Hematopoietic multipotent progenitor cell treated with erythropoietin and hydrocortisone succinate and interleukin-3 and kit ligand, for 8 days (in vitro differentiated cells): ENCODE measurements at places on chromosomes 6 and 20.
A peak's percentile ranks its signal among the peaks of the same experiment; 100 is the strongest.

- DNase-seq = no peak
These were observed 105.6 kb downstream of the FARS2 start for GRCh38 chr6:5366941-5367340.

GRCh38 chr20:47576516-47577033 is 74.9 kb downstream of the NCOA3 start:
- peak; percentile 45 for DNase-seq

GRCh38 chr6:125325586-125325985 is 23.8 kb upstream of the HDDC2 start:
- DNase-seq = no peak

- no peak for DNase-seq
These were observed 126.1 kb downstream of the PXDC1 start for GRCh38 chr6:3625149-3625979.

- DNase-seq = peak; percentile 96
These were observed 42.3 kb downstream of the HIVEP2 start for GRCh38 chr6:142902636-142903053.

DNA sequence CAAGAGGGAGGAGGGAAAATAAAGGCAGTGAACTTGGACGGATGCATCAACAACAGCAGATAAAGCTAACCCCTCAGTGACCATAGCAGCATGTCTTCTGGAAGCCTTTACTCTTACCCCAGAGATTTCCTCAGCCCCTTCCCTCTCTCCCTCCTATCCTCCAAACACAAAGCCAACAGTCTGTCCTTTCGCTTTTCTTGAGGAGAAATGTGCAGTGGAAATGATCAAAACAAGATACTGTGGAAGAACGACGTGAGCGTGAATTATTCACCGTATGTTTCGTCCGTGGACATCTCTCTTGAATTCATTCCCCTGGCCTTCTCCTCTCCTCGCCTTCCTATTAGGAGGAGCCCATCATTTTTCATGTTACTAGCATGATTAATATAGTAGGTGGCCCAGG is 8.5 kb downstream of the NRN1 start:
- DNase-seq = no peak

- DNase-seq = no peak
These were observed 92.7 kb downstream of the L3MBTL3 start for GRCh38 chr6:130111031-130111430.

- no peak for DNase-seq
These were observed 464.8 kb upstream of the CDH4 start for GRCh38 chr20:60787276-60787675.

GRCh38 chr6:19356692-19357091 is 480.5 kb upstream of the ID4 start:
- DNase-seq = no peak

DNA sequence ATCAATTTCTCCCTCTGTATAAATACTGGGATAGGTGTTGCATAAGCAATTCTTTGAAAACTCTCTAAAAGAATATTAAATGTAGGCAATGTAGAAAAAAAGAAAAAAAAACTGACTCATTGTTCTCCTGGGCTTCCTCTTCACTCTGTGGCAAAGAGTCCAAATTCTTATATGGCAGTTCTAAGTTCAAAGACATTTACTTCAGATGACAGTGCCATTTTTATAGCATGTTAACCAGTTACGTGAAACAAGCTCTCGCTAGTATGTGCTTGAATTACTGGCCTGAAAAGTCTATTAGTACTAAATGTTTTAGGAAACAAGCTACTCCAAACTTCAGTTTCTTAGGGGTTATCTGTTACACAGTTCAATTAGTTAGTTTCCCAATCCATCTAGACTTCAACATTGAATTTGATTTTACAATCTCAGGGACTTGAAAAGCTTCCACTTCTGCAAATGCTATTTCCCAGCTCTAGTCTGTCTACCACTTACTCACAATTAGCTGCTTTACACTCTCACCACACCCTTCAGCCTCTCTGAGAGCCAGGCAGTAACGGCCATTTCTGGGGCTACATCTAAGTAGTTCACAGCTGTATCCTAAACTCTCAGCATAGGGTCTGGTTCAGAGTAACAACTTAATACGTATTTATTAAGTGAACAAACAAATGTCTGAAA is 100.4 kb downstream of the OGFRL1 start:
- no peak for DNase-seq

DNA sequence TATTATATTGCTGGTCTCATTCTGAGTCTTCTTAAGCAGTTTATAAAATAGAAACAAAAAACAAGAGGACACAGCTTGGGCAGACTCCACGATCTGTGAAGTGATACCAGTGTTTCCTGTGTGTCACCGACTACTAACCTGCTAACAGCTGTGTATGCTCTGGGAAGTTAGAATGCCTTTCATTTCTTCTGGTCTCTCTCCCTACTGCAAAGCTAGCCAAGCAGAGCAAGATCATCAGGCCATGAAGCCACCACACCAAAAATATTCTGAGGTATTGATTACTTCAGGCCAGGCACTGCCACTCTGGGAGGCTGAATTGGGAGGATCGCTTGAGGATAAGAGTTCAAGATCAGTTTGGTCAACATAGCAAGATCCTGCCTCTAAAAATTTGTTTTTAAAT is 46.9 kb upstream of the SMIM29 start:
- DNase-seq = no peak

GRCh38 chr6:30820193-30820592 is 64.1 kb upstream of the DDR1 start:
- DNase-seq = no peak

DNA sequence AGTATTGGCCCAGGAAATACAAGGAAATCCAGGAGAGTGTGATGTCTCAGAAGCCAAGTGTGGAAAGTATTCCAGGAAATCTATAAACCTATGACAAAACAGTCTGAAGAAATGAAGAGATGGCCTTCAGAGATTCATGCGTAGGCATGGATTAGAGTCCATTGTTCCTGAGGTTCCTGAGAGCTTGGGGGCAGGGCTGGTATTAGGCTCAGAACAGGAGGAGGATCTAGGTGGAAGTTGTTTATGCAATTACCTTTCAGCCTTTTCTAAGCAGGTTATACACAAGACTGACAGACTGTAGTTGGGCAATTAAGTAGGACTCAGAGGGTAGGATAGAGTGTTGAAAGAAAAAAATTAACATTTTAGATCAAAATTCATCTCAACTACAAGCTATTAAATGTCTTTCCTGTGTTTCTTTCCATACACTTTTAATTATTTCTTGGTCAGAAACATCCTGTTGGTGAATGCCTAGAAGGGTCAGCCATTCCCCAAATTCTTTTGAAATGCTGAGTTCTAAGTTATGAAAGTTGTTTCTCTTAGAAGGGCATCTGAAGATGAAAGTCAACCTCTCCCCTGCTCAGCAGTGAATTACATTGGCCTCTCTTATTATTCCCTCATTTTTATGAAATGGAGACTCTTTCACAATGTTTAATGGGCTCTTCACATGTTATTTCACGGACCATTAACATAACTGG is 201.2 kb upstream of the MYLIP start:
- no peak for DNase-seq

GRCh38 chr6:7647504-7647903 is 57.5 kb downstream of the SNRNP48 start:
- DNase-seq = peak; percentile 38

DNA sequence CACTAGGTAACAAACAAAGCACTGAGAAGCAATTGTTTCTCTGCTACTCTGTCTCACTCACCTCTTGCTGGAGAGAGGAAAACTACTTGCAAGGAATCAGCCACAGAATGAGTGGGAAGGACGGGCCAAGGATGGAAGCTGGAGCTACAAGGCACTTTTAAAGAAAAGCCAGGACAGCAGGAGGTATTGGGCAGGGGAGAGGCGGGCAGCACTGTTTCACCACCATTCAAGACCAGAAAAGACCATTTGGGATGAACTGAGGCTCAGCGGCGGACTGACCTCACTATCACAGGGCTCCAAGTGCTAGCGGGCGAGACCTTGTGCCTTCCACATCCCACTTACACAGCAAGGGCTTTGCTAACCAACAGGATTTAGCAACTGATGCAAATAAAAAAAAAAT is 137.4 kb downstream of the IPCEF1 start:
- no peak for DNase-seq

DNA sequence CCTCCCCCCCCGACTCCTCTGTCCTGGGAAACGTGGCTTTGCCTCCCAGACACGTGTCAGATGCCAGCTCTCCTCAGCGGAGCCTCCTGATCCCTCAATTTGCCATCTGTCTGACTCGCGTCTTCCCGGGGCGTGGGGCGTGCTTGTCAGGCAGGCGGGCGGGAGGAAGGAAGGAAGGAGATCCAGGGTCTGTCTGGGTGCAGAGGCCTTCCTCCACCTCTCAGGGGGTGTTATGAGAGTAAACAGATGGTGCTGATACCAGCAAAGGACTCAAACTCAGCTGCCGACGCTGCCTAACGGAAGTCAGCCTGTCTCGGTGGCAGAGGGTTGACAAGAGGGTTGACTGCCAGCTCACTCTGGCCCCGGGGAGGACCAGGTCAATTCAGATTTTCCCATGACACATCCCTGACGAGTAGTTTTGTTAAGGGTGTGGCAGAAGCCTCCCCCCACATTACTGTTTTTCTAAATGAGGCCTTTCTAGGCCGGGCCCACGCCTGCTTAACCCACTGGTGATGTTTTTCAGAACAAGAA is 17.0 kb downstream of the UQCC2 start:
- peak; percentile 24 for DNase-seq

DNA sequence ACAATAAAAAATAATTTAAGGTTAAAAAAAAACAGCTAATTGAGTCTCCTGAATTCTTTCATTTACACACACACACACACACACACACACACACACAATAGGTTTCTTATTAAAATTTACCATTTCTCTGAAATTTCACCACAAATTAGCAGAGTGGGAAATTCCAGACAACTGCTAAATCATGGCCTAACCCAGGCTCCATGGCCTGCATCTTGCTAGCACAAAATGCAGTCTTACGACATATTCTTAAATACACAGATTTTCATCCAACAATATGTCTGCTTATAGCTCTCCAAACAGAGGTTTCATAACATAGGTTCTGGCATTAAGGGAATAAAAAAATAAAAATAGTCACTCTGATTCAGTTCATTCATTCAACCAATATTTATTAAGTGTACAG is 46.9 kb downstream of the SOD2 start:
- DNase-seq = no peak

DNA sequence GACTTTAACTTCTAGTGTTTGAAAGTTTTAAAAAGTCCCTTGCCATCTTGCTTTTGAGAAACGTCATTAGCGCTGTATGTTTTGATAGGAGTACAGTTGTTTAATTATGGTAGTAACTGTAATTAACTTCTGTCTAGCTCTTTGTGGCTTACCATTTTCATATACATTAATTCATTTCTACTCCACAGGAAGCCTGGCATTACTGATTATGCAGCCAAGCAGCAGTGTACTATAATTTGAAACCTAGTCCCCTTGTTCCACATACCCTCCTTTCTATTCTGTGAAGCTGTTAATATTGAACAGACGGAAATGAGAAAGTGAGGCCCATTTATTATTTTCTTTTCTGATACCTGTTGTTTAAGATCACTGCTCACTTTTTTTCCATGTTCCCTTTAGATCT is 235.4 kb downstream of the CDKAL1 start:
- DNase-seq = peak; percentile 4

DNA sequence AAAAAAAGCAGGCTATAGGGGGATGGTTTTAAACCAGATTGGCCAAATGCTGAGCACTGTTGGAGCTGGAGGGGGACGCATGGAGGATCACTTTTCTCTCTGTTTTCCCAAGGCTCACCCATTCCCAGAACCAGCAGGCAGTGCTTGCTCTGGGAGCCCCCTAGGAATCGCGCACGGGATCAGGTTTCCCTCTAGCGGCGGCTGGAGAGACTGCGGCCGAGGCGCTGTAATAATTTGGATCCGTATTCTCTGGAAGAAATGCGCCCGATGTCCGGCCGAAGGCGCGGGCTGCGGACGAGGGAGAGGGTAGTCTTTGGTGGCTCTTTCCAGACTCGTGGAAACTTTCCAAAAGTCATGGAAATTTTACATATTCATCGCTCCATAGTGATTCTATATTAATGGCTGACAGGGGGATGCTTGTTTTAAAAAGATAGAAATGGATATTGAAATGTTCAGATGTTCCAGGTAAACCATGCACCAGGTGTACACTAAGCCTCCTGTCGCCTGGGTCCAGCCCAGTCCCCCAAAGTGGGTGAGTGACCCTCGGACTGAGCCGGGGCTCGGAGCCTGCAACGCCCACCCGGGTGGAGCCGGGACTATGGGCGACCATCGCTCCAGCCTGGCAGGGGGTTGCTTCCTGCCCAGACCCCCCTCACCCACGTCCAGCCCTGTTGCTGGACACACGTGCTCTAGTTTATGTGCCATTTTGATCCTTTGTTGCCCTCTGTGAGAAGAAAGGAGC is 78.7 kb upstream of the PHACTR3 start:
- peak; percentile 40 for DNase-seq

DNA sequence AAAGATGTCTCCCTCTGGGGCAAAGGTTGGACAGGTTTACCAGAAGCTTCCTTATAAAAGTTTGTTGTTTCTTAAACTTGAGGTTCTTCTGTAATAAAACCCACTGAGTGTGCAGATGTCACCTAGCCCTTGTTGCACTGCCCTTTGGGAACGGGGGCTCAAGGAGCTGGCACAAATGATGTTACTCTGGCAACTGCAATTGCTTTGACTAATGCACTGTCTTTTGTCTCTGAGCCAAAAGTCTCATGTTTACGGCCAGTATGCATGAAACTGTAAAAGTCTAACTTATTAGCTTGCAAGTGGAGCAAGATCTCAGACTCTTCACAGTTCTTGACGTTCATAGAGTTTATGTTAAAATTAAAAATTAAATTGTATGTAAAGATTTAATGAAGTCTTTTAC is 655.7 kb downstream of the EPHA7 start:
- no peak for DNase-seq

DNA sequence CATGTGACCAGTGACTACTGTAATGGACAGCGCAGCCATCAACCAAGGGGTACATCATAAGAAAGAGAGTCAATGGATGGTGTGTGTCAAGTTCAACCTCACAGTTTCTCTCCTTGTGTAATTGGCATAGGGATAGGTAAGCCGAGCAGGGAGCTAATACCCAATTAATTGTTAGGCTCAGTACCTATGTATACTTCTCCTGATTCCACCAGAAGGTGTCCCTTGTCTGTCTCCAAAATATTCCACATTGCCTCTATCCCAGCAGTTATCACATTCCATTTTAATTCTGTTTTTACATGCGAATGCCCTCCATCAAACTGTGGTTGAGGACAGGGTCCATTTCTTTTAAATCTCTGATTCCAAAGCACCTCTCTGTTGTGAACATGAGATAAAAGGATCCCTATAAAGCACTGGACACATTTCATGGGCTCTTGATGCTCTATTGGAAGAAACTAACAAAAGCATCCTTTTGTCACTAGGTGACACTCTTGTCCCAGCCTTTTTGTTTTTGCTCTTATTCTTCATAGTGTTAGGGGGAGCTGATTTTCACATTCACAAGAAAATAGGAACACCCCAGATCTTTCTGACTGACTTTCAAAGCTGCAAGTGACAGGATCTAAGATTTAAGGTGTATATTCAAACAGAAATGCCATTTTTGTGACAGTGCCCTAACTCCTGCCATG is 38.9 kb downstream of the FBXO9 start:
- DNase-seq = peak; percentile 55

GRCh38 chr6:49634092-49634835 is 2.4 kb downstream of the RHAG start:
- DNase-seq = peak; percentile 45

GRCh38 chr20:37590938-37591490 is 63.3 kb upstream of the BLCAP start:
- no peak for DNase-seq
